ENCODE measurements at places on chromosomes 1 and 21.
A peak's percentile ranks its signal among the peaks of the same experiment; 100 is the strongest.

DNA sequence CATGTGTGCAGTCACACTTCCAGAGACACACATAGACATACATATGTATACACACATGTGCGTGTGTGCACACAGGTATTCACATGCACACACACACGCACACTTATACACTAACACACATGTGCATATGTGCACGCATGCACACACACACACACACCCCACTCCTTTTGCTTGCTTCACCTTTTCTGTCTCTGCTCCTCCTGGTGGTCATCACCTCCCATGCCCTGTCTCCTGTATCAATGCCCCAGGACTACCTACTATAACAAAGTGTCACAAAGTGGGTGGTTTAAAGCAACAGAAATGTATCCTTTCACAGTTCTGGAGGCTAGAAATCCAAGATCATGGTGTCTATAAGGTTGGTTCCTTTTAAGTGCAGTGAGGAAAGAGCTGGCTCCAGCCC lies 27.4 kb downstream of the ETS2 start:
- DNase-seq = no peak

GRCh38 chr1:65224681-65225091 lies 76.7 kb downstream of the AK4 start:
- DNase-seq = no peak

DNA sequence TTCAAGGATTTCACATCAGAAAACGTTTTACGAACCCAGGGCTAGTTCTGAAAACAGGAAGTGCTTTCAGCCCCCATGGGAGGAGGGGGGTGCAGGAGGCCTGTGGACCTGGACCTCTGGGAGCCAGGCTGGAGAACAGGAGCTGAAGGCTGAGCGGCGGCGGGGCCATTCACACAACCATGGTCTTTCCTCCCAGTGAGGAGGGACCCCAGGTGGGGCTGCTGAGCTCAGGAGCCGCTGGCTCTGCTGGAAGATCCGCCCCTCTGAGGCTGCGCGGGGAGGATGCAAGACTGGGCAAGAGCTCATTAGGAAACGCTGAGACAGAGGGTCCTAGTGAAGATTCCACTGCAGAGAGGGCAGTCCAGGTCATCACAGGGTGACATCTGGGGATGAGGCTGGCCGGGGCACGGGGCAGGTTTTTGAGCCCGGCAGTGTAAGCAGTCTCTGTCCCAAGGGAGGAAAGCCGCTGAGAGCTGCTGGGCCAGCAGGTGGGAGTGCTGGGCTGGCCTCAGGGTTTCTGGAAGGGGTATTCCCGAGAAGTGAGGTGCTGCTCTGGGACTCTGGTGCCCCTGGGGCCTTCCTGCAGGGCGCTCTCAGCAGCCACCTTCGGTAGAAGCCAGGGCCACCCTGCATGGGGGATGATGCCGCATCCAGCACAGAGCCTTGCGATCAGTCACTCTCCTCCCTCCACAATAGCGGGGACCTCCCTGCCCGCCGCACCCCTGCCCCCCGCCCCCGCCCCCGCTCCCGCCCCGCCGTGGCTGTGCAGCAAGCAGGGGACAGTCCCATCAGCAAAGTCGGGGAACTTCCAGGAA lies 7.5 kb downstream of the MX2 start:
- no peak for DNase-seq

GRCh38 chr1:43705334-43705733 lies 2.0 kb upstream of the ST3GAL3 start:
- DNase-seq = no peak

GRCh38 chr21:33586927-33587326 lies 1.6 kb downstream of the DONSON start:
- no peak for DNase-seq

DNA sequence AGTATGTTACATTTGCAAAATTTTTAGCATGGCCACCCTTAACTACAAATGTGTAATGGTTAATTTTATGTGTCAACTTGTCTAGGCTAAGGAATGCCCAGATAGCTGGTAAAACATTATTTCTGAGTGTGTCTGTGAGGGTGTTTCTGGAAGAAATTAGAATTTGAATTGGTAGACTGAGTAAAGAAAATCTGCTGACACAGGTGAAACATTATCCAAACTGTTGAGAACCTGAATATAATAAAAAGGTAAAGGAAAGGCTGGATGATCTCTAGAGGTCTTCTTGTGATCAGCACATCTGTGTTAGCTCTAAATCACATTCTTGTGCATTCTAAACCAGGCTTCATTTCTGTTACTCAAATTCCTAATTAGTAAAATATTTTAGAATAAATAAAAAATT lies 100.8 kb downstream of the UCHL5 start:
- no peak for DNase-seq

DNA sequence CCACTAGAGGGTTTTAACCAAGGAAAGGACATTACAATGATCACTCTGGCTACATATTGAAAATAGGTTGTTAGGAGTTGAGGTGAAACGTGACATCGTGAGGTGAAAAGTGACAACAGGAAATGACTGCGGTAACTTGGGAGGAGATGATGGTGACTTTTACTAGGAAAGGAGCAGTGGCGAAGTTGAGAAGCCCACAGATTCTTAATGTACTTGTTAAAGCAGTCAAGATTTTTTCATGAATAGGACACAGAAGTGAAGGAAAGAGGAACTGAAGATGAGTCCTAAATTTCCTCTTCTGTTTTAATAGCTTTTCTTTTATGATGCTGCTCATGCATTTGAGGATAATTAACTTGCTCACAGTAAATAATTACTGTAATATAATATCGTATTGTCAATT lies 59.5 kb downstream of the OMA1 start:
- DNase-seq = no peak

DNA sequence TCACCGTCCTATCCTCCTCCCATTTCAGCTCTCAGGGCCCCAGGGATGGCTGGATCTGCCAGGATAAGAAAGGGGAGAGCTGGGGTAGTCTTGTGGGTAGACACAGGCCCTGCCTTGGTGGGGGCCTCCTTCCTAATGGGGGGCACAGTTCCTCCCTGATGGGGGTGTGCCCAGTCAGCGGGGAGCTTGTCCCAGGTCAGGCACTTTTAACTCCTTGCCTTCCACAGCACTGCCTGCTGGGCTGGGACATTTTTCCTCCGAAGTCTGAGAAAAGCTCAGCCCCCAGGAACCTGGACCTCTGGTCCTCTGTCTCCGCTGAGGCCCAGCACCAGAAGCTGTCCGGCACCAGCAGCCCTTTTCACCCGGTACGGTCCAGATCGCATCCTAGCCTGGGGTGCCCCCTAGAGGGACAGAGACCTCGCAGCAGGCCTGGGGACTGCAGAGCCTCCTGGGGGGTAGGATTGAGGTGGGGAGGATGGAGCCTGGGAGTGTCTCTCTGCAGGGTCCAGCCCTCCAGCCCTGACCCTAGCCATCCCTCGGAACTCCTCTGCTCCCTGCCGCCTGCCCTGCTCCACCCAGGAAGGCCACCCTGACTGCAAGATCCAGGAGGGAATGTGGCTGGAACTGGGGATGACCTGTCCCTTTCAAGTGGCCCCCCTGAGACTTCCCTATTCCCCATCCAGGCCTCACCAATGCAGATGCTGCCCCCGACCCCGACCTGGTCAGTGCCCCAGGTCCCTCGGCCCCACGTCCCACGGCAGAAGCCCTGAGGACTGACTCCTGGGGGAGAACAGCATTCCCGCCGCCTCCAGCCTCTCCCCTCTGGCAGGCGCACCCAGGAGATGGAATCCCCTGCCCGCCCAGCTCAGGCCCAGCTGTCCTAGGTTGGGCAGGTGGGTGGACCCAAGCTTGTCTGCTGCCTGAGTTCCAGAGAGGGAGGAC lies 12.0 kb downstream of the MIIP start:
- no peak for DNase-seq

DNA sequence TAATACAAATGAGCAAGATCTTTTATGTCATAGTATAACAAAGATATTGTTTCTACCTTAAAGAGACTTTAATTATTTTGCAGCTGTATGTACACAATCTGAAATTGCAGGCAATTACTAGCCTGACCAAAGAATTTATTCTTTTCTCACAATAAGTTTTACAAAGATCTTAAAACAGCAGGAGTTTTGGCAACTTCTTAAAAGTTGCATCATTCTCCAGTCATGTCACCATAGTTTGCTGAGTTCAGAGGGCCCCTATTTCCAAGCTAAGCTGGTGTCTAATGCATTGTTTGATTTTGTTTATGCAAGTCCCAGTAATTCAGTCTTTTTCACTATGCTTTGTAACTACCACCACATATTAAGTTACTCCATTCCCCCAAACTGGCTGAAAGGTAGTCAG lies 114.8 kb downstream of the DNAH14 start:
- DNase-seq = no peak

DNA sequence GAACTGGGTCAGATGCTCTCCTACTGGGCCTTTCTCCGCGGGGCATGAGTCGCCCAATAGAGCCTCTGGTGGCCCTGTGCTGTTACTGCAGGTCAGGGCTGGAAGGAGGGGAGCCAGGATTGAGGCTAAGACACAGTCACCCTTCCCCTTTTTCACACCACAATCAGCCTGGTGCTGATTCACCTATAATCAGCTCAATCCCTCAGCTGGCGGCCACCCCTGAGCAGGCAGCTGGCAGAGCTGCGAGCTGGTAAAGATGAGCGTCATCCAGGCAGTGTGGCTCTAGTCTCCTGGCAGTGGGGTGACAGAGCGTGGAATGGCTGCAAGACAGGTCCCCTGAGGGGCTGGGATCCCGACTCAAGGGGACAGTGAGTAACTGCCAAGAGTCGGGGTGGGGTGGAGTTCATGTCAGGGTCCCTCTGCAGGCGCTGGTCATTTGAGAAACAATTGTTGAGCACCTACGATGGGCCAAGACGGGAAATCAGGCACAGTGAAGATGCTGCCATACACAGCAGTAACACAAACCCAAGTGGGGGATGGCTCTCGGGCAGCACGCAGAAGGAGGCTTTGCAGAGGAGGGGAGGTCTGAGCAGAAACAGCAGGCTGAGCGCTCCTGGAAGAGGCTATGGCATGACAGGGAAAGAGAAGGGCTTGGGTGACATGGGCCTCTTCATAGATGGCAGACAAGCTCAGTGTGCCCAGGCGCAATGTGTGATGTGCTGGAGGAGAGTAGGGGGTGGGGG lies 21.8 kb downstream of the ATF3 start:
- peak; percentile 36 for DNase-seq

- DNase-seq = no peak
These were observed 15.3 kb upstream of the NLRP3 start for GRCh38 chr1:247400685-247401084.

DNA sequence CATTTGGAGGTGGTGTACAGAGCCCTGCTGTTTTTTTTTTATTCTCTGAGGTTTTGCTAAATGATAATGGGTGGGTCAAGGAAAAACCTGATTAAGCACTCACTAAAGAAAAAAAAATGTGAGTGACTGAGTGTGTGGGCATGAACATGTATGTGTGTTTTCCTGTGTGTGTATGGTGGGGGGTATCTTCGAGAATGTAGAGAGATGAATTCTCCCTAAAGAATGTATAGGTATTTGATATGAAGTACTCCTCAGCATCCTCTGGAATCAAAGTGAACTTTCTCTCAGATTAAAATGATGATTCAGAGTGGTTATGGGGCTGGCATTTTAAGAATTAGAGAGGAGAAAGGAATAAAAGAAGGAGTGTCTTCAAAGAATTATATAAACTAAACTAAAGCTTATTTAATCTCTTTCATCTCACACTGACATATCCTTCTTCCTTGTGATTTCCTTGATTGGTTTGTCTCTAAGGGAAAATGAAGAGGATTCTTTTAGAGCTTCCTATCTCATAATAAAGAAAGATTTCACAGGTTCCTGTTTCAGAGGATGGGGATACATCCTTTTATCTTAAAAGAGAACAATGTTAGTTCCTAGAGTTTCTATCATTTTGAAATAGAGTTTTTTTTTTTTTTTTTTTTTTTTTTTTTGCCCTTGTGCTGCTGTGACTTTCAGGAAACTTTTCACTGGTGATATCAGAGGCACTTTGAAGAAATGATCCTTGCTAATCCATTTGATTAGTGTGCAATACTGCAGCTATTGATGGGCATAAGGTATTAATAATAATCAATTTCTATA lies 23.9 kb downstream of the S1PR1 start:
- no peak for DNase-seq

- DNase-seq = no peak
These were observed 182.9 kb downstream of the PRDM16 start for GRCh38 chr1:3251807-3252428.

- no peak for DNase-seq
These were observed 24.8 kb downstream of the SLC19A1 start for GRCh38 chr21:45517249-45518065.

- no peak for DNase-seq
These were observed 434.6 kb downstream of the SMYD3 start for GRCh38 chr1:246072456-246072955.

DNA sequence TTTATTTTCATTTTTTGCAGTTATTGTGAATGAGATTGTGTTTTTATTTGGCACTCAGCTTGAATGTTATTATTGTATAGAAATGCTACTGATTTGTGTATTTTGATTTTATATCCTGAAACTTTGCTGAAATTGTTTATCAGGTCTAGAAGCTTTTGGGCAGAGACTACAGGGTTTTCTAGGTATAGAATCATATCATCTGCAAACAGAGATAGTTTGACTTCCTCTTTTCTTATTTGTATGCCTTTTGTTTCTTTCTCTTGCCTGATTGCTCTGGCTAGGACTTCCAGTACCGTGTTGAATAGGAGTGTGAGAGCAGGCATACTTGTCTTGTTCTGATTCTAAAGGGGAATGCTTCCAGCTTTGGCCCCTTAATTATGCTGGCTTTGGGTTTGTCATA lies 27.3 kb downstream of the ZNF691 start:
- no peak for DNase-seq

GRCh38 chr1:220889333-220889732 lies 10.1 kb downstream of the HLX start:
- no peak for DNase-seq

DNA sequence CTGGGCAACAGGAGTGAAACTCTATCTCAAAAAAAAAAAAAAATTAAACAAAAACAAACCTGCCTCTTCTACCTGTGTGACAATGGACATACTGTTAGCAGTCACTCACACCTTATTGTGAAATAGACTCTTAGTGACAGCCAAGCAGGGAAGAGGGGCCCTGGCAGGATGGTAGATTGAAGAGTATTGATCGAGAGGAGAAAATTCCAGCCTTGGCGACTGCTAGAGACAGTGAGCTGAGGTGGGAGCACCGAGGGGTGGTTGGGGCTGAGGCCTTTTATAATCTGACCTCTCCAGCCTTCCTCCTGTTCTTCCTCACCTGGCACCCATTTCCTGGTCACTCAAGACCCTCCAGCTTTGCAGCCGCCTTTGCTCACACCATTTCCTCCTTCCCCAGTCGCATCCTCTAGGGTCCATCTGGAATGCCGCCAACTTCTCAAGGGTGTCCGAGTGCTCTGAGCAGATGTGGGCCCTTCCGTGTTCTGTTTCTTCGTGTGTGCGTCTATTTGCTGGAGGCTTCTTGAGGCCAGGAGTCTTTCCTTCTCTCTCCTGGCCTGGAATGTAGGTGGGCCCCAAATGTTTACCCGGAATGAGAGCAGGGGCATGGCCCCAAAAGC lies 196.9 kb upstream of the TMEM51 start:
- no peak for DNase-seq

DNA sequence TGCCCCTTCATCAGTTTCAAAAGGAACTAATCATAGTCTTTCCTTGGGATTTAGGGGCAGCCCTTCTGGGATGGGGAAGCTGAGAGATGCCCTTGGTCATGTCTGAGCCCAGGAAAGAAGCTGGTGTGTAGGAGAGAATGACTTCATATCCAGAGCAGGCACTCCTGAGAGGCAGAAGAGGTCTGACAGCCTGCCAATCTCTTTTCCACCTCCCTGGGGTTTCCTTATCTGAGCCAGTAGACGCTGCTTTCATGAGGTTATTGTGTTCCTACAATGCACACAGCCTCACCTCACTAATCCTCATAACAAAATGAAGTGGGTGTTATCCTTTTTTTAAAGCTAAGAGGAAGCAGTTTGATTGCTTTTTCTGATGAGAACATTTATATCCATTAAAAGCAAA lies 14.1 kb downstream of the ROR1 start:
- DNase-seq = no peak

Measured in activated T-helper 1 cell treated with Interleukin-2 at 50 U/mL for 16 hours (primary cell).